ENCODE measurements at places on chromosomes 6 and 20. TPM values are rescaled to one million over a fixed set of nuclear protein-coding genes. Genes with fewer than 3 reads are reported as not detected.

DNA sequence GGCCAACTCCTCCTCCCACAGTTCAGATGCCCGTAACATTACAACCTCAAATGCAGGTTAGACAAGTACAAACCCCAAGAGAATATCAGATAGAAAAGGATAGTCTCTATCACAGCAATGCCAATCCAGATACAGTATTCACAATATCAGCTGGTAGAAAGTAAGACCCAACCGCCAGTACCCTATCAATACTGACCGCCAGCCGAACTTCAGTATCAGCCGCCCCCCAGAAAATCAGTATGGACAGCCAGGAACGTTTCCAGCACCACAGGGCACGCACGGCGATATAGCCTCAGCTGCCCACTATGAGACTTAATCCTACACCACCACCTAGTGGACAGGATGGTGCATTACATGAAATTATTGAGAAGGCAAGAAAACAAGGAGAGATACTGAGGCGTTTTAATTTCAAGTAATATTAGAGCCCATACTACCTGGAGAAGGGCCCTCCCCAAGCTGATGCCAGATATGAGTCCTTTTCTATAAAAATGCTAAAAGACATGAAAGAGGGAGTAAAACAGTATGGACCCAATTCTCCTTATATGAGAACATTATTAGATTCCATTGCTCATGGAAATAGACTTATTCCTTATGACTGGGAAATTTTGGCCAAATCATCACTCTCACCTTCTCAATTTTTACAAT, 17.6 kb upstream of the EIF2S2 start:
- DNase-seq: peak; percentile 84

- no peak for DNase-seq
Observed at GRCh38 chr6:11121851-11122250, 10.3 kb upstream of the ERVFRD-1 start.

DNA sequence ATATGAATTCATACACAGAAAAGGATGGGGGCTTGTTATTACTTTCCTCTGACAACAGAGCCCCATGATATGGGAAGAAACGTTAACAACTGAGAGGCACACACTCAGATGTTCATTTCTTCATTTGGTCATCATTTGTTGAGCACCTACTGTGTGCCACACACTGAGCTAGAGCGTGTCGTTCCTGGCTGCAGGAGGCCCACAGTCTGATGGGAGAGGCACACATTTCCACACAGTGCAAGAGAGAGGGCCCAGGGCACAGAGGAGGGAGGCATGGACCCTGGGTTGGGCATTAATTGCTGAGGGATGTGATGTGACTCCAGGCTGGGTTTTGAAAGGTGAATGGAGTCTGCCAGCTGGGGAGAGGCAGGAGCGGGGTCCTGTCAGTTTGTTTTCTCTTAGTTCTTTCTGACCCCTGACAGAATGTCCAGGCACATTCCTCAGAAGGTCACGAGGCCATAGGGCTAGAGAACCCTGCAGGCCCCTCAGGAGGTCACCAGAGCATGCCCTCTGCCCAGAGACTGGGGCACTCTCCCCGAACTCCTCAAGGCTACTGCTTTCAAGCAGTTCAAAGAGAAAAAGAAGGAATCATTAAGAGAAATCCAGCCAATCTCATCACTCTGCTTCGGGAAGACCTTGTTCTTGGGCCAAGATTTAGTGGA, 216.2 kb downstream of the UST start:
- DNase-seq: no peak

DNA sequence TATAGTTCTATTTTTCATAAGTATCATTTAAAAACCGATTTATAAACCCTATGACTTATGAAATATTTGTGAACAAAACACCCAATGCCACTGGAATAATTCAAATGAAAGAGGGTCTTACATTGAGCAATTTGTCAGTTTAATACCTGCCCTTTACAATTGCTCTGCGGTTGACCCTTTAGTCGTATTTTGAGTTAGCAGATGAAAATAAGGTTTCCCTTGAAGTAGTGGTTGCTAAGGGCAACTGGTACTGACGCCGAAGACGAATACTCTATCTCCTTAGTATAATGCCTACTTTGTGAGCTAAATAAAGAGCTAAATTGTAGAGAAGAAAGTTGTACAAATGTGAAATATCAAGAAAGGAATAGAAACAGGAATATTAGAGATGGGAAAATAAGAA, 69.4 kb downstream of the KCNQ5 start:
- no peak for DNase-seq

DNA sequence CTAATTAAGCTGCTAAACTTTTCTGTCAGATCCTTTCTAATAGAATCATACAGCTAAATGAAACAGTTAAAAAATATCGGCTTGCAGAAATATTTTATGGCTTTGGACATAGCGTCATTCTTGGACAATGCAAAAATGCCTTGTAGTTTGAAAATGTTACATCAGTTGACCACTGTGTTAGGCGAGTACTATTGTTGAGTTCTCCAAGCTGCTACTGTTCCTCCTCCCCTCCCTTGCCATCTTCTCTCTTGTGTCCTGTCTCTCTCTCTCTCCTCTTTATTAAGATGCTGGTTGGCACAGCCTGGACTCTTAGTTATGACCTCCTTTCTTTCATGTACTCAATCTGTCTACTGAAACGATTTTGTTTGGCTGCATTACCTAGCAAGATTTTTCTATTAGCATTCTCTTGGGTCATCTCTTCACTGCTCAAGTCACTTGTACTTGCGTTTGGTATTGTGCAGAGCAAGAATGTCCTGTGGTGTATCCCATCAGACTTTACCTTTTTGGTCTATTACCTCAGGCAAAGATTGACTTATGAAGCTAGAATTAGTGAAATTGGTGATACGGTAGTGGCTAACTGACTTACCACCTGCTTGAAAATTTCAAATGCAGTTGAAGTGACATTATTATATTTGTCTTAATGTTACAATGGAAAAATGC, 127.9 kb downstream of the FARS2 start:
- no peak for DNase-seq

- no peak for DNase-seq
Observed at GRCh38 chr6:70281923-70282311, 21.0 kb downstream of the COL9A1 start.

GRCh38 chr20:17442588-17442987, 88.6 kb downstream of the BFSP1 start:
- DNase-seq: no peak

DNA sequence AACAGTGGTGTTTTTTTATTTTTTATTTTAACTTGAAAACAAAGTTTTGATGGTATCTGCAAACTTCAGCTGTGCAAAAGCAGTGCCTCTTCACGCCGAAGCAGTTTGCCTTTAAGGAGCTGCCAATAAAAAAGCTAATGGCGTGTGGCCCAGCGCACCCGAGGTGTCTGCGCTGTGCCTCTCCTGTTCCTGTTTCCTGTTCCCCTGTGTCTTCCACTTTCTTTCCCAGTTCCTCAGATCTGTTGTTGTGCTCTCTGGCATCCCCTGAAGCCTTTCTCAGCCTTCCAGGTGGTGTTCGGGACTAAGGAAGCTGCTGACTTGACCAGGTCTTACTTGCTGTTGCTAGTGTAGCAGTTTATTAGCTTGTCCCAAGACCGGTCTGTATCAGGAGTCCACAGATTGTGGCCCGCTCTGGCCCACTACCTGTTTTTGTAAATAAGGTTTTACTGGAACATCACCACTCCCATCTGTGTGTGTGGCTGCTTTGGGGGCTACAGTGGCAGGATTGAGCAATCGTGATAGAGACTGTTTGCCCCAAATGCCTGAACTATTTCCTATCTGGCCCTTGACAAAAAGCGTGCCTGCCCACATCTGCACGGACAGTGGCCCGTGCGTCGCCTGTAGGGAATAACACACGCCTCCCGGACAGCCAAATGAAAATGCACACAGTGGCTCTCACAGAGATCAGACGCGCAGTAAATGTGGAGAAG, 178.3 kb downstream of the TMEM242 start:
- peak; percentile 14 for DNase-seq

DNA sequence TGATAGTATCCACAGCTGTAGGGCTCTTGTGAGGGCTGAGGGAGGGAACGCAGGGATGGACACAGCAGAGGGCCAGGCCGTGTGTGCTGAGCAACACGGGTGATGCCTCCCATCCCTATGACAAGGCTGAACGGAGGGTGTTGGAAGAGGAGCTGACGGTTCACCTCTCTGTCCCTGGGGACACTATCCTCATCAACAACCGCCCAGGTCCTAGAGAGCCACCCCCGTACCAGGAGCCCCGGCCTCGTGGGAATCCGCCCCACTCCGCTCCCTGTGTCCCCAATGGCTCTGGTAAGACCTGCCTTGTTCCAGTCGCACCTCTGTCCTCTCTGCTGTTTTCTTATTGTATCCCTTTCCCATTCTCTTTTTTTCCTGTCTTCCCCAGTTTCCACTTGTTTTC, 10.1 kb downstream of the DDR1 start:
- no peak for DNase-seq

DNA sequence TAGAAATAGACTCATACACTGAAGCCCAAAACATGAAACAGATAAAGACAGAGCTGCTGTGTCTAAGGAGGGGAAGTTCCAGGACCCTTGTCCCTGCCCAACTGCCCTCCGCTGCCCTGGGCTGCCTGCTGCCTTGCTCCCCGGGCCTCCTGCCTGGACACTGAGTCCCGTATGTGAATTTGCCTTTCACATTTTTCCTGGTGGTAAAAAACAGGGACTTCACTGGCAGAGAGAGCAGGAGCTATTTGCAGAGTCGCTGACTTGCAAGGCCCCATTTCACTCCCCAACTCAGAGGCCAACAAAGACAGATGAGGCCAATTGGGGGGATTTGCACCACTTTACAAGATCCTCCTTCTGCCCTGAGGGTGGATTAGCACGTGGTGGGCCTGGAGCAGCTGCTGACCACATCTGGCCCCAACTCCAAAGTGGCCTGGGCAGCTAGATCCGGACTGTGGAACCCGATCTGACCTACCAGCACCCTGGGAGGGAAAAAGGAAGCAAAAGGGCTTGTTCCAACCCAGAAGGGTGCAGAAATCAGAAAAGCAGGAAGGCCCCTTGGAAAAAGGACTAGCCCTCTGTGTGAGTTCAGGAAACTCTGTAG, 61.4 kb downstream of the NOL4L start:
- DNase-seq: no peak

- DNase-seq: no peak
Observed at GRCh38 chr20:51185277-51185676, 162.4 kb upstream of the KCNG1 start.

- DNase-seq: no peak
Observed at GRCh38 chr6:71099649-71100048, 142.8 kb upstream of the B3GAT2 start.

DNA sequence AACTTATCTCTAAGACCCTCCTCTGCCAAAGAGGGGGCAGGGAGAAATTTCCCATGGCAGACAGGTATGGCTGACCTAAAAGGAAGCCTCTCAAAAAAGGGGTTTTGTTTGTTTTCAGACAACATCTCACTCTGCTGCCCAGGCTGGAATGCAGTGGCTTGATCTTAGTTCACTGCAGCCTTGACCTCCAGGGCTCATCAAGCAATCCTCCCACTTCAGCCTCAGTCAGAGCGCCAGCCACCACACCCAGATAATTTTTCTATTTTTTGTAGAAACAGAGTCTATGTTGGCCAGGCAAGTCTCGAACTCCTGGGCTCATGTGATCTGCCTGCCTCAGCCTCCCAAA, 3.8 kb downstream of the EZR start:
- DNase-seq: no peak

- peak; percentile 47 for DNase-seq
Observed at GRCh38 chr20:59400708-59401107, 100.3 kb downstream of the EDN3 start.

DNA sequence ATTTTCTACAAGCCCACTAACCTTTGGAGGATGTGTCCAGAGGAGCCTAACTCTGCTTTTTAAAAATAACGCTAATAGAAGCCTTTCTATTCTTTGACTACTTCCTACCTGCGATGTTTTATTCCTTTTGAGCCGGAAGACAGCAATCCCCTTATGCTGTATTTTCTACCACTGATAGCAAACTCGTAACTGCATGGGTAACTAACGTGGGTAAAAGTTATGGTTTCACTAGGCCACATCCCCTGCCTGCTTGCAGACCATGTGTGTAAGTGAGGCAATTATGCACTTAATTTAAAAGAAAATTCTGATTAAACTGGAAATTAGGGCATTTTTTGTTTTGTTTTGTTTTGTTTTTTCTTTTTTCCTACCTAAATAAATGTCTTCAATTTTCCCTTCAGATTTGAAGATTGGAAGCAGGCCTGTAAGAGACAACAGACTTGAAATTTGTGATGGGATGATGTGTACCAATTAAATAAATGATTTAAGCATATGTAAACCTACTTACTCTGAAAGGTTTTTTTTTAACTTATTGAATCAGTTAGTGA, 931 bp downstream of the UFL1 start:
- DNase-seq: peak; percentile 22

DNA sequence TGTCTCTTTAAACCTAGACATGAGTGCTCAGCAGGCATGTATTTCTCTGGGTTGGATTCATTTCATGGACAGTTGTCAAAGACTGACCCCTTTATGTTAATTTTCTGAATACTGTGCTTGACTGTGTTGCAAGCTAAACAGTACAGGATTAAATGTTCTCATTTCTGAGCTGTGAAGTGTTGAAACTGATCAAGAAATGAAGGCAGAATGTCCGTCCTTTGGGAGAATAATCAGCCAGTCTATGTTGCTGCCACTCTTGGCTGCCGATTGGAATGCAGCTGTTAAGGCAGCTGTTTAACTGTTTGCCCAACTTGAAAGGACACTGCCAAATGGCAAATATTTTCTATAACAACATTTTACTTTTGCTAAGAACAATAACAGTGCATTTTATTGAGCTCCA, 87.3 kb downstream of the CEP57L1 start:
- peak; percentile 37 for DNase-seq

- no peak for DNase-seq
Observed at GRCh38 chr6:168451805-168452517, 11.0 kb downstream of the SMOC2 start.

GRCh38 chr6:20929283-20929682, 395.0 kb downstream of the CDKAL1 start:
- no peak for DNase-seq

DNA sequence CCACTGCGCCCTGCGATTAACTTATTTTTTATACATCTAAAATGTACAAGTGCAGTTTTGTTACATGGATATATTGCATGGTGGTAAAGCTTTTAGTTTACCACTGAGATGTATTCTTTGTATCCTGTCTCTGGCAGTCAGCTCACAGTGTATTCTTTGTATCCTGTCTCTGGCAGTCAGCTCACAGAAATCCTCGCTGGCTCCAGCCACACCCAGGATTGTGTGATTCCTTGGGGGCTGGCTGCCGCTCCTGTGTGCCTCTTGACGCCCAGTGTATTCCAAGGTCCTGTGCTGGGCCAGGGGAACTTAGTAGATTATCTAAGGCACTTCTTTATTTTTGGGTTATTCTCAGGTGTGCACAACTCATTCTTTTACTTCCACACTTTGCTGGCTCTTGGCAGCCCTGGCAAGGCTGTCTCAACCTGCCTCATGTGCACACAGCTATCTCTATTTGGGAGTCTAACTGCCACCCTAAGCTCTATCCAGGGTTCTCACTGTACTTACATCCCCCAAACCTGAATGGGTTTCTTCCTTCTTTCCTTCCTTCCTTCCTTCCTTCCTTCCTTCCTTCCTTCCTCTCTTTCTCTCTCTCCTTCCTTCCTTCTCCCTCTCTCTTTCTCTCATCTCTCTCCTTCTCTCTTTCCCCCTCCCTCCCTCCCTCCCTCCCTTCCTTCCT, 12.4 kb upstream of the RNF24 start:
- no peak for DNase-seq

The SRSF12 gene
- total RNA-seq: under 0.01 TPM

The ADGRF5 gene
- total RNA-seq: 57.3 TPM

The CNKSR3 gene
- 8.1 TPM for total RNA-seq

The TMEM217 gene
- 8.5 TPM for total RNA-seq

The CCDC170 gene
- total RNA-seq: not detected

The PRKN gene
- total RNA-seq: under 0.01 TPM

The SIRPB2 gene
- total RNA-seq: 0.20 TPM

The SCGN gene
- not detected for total RNA-seq

The GSTA2 gene
- not detected for total RNA-seq

The TREML1 gene
- not detected for total RNA-seq

The EFHC1 gene
- 4.0 TPM for total RNA-seq

The BTBD9 gene
- total RNA-seq: 5.9 TPM
